T-helper 1 cell (primary cell): ENCODE measurements at places on chromosomes 4 and X.

- DNase-seq: no peak
Observed at GRCh38 chrX:100606753-100607152, 22.0 kb downstream of the TNMD start.

- no peak for DNase-seq
Observed at GRCh38 chr4:1002631-1003251, 8.7 kb upstream of the FGFRL1 start.

DNA sequence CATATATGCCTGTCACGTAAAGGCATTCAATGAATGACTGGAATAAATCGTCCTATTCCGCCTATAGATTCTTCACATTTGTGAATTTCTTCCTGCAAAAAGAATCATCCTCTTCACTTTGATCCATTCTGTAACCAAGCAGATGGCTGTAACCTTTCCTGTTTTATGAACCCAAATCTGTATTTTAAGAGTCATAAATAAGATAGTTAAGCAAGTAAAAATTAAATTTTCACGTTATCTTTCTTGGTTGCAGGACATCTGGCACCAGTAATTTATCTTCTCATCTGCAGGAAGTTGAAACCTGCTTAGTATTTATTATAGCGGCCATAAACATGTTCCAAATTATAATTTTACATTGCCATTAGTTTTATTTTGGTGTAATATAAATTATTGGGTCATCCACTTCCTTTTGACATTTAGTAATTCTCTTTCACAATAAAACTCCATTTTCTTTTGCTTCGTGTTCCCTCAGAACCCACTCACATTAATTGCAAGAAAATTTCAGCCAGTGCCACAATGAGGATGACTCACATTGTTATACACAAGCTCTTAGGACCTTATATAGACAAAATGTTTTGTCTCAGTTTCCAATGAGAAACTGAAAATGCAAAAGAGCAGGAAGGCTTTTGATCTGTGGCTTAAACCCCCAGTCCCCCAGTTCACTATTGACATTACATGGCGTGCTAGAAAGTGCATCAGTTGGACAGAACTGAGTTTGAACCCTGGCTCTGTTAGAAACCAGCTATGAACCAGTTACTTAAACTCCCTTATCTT, 51.1 kb downstream of the TMEM156 start:
- no peak for DNase-seq

- no peak for DNase-seq
Observed at GRCh38 chr4:80207172-80207583, 9.9 kb downstream of the PRDM8 start.
